Mesenteric fat pad (tissue), 1 donor: ENCODE measurements at places on chromosomes 6 and 20. TPM values are rescaled to one million over a fixed set of nuclear protein-coding genes. Genes with fewer than 3 reads are reported as not detected.

Gene TSHZ2
- total RNA-seq: 60.5 TPM

Gene FERMT1
- total RNA-seq: 1.2 TPM

Gene GSTA4
- total RNA-seq: 20.4 TPM

Gene CST1
- not detected for total RNA-seq

Gene OLIG3
- total RNA-seq: not detected
